ENCODE measurements at places on chromosomes 3 and 15.
A peak's percentile ranks its signal among the peaks of the same experiment; 100 is the strongest.

DNA sequence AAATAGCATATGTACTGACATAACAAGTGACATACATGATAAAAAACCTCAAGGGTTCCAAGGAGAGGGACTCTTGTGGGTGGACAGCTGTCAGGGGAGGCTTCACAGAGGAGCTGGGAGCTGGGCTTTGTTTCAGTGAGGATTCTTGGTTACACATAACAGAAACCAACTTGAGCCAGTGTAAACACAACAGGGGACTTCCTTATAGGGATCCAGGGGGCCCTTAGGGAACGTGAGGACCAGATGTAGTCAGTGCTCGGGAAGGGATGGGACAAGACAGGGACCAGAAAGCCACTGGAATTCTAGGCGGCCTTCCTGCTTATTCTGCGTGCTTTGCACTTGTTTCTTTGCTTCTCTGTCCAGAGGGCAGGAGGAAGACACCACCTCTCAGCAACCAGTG lies 34.9 kb downstream of the SNAPC5 start:
- DNase-seq, result no peak

GRCh38 chr15:50463423-50464358 lies 39.5 kb downstream of the USP8 start:
- DNase-seq, result peak; percentile 21

DNA sequence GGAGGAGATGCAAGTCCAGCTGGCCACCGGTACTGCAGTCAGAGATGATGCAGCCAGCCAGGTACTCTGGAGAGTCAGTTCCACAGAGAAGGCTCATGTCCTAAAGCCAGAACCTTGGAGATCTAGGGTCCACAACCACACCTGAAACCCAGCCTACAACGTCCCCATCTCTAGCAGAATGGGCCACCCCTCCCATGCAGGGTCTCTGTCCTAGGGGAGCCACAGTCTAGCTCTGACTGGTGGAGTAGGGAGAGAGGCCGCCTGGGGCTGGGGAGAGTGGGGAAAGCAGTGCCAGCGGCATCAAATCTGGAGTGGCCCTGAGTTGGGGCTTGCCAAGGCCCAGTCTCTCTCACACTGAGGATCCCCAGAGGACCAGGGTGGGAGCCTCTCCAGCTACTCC lies 43.5 kb downstream of the PTH1R start:
- DNase-seq, result no peak

DNA sequence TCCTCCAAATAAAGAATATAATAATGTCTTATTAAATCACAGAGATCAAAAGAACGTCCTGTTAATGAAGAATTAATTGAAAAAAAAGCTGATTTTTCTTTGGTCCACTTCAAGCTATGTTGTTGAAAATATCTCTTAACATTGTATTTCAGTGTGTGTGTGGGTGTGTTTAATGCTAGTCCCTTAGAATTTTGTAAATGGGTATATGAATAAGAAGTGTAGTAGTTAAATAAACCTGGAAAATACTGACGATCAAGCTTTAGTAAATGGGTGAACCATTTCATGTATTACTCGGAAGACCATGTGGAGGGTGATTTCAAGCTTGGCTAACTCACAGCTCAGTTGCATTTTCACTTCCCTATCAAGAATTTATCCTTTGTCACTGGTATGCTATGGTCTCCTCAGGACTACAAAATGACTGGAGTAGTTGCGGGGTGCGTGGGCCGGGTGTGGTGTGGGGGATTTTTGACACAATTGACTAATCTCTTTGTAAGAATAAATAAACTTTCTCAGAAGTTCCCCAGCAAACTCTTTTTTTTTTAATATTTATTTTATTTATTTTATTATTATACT lies 586.4 kb downstream of the GRM7 start:
- DNase-seq, result no peak

GRCh38 chr3:120604382-120604781 lies 8.2 kb downstream of the NDUFB4 start:
- no peak for DNase-seq

DNA sequence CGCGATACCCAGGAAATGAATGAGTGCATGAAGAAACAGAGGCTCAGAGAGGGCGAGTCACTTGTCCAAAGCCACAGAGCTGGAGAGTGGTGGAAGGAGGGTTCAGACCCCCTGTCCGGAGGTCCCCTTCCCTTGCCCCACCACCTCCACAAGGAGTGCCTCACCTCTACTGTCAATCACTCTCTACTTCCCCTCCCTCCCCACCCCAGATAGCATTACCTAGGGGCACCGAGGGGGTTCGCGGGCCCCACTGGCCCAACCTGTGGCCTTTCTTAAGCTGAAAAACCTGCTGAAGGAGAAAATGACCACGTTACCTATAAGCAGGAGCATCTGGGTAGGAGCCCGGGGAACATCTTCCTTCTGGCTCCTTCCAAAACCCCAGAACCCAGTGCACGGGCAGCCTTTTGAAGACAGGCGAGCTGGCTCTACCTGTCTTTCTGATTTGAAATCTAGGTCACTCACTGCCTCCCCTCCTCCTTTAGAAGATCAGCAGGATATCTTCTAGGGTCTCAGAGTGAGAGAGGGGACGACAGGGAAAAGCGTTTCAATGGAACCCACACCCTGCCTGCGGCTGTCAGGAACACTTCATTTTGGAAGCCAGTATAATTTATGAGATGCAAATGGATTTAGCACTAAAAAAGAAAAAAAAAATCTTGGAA lies 89.9 kb upstream of the MEF2A start:
- no peak for DNase-seq

DNA sequence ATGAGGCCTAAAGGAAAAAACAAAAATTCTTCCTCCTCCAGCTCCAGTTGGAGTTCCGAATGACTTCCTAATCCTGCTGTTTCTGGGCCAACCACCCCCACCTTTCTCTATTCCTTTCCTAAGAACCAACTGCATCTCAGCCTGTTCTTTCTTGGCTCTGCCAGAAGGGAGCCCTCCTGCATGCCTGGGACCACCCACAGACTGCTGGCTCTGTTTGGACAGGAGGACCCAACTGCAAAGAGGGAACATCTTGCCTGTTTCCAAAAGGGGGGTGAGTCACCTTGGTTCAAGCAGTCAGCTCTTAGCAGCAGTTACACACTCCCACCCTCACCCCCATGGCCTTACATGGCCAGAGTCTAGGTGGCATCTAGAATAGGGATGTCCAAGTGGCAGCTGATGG lies 116.0 kb upstream of the PRICKLE2 start:
- peak; percentile 51 for DNase-seq

GRCh38 chr3:169455472-169455871 lies 208.0 kb downstream of the MECOM start:
- no peak for DNase-seq

DNA sequence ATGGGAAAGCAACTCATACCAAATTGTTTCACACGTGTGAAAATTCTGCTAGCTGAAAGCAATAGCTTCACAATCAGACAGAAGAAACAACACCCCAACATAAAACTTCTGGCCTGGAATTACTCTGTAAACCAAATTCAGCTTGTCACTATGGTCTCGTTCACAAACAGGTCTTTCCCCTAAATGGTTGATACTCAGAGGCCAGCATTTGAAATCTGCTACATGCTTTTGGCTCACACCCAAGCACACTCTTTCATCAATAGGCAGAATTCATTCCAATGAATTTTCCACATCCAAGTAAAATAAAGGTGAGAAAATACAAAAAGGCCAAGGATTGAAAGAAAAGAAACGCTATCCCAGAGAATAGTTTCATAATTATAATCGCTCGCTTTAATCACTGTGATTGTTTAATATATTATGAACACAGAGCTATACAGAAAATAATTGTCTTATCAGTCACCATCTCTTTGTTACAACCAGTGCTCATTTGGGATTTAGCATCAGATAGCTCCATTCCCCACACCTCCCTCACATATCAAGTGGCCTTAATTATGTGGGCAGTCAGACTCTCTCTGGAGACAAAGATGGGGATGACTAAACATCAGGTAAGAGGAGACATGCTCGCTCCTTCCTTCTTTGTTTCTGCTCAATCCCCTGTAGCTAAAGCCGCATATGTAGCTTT lies 503.8 kb upstream of the ARRDC4 start:
- DNase-seq, result no peak

DNA sequence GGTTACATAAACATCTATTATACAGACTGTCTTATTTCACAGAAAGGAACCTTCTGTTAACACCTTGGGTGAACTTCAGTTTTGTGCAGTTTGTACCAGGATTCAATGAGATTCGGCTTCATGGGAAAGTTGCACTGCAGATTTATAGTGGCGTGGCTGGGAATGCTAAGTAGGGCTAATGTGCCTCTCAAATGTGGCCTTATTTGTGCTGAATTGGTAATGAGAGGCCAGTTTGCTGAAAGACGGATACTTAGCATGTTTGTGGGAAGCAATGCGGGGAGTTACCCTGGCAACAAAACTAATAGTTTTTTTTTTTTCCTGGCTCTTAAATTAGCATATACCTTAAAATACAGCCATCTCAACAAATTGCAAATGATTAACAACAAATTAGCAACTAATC lies 28.6 kb upstream of the CEMIP start:
- DNase-seq, result no peak

DNA sequence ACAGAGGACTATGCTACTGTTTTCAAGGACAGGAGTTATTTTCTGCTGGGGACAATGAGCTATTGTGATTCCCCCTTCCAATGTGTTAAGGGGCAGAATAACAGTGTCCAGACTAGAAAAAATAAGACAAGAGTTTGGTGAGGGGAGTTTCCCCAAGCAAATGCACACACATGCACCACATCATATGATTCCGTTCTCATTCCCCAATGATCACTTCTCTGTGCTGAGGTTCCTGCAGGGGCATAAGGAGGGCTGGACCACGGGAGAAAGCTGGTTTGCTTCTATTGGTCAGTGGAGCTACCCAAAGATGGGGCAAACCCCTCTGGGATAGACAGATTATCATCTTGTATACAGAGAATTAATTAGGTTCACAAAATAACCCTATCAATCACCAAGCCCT lies 80.6 kb downstream of the RBPMS2 start:
- DNase-seq, result no peak

- DNase-seq, result peak; percentile 37
Measured at GRCh38 chr3:63450634-63451363, 172.7 kb downstream of the SYNPR start.

DNA sequence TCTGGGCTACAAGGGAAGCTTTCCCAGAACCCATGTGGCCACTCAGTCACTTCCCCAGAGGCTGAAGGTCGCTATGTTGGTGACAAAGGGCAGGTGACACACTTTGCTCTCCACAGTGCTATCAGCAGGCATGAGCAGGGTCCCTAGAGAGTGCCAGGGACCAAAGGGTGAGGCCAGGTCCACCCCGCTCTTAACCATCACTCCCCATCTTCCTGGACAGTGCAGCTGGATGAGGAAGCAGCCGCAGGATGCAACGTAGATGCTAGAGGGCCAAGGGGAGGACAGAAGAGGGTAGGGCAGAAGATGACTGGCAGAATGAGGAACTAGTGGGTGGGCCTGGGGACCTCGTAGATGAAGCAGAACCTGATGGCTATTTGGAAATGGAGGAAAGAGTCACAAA lies 13.6 kb upstream of the LTF start:
- DNase-seq, result no peak

DNA sequence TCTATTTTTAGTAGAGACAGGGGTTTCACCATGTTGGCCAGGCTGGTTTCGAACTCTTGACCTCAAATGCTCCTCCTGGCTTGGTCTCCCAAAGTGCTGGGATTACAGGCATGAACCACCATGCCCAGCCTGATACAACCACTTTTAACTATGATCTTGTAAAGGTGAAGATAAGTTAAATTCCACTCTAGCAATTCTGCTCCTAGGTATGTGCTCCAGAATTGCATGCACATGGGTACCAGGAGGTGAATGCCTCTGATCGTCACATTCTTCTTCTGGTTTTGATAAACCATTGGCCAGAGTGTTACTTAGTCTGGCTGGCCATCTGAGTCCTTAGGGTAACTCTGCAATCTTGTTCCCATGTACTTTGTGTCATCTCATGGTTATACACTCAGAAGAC lies 22.3 kb downstream of the CSPG5 start:
- DNase-seq, result no peak

- no peak for DNase-seq
Measured at GRCh38 chr3:44069276-44069675, 172.4 kb upstream of the TOPAZ1 start.

DNA sequence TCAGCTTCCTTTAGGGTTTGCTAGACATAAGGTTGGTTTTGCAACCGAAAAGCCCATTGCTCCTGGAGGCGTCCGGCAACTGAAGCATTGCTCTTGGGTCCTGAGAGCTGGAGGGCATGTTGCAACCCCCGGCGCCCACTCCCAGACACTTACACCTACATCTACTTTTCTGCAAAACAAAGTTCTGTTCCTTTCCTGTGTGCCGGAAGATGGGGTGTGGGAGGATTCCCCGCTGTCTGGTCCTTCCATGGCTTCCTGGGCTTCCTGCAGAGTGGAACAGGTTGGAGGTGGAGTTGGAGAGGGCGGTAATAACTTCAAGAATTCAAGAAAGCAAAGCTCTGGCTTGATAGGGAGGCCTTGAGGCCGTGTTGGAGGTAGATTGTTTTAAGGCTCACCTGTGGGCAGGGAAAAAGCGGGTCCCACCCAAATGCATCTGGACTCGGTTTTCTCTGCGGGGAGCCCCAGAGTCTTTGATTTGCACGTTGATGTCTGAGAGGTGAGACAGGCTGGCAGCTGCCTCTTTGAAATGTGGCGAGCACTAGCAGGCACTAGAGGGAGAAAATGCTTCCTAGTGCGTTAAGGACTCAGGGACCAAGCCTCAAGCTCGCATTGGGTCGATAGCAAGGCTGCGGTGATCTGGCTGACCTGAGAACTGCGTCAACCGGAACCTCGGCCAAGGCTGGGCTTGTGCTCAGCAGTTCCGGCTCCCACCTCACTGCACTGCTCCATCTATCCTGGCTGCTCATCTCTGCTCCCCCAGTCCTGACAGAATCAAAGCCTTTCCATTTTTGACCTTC lies 39.5 kb downstream of the NR2F2 start:
- DNase-seq, result no peak

DNA sequence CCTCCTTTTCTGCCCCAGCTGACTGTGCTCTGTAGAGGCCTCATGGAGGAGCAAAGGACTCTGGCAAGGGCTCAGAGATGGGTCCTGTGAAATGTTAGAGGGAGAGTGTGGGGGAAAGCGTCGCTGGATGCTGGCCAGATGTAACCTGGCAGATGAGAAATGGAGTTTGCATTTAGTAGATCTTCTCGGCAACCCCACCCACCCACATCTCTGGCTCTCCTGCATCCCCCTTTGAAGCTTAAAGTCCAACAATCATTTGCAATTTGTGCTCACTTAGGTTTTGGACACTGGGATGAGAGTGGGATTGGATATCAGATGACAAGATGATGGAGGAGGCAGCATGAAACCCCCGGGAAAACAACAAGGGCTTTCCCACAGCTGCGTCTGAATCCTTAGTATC lies 523.6 kb upstream of the MCTP2 start:
- no peak for DNase-seq

- no peak for DNase-seq
Measured at GRCh38 chr3:23829242-23829934, 23.6 kb downstream of the UBE2E1 start.
